ENCODE measurements at places on chromosomes 12 and 14.

GRCh38 chr12:89101440-89101839 is 250.9 kb downstream of the DUSP6 start:
- DNase-seq, result no peak

GRCh38 chr14:24576182-24576581 is at the start of gene CTSG:
CTSG (minus strand) TSS chr14:24576250; CDS start chr14:24576223, 27 bp downstream.
- DNase-seq, result no peak

- DNase-seq, result peak; percentile 54
Measured at GRCh38 chr12:15522574-15523187, 200.4 kb downstream of the PTPRO start.

- no peak for DNase-seq
Measured at GRCh38 chr12:105831372-105831771, 307.4 kb downstream of the NUAK1 start.

GRCh38 chr12:101567918-101568317 is 26.9 kb upstream of the MYBPC1 start:
- no peak for DNase-seq

DNA sequence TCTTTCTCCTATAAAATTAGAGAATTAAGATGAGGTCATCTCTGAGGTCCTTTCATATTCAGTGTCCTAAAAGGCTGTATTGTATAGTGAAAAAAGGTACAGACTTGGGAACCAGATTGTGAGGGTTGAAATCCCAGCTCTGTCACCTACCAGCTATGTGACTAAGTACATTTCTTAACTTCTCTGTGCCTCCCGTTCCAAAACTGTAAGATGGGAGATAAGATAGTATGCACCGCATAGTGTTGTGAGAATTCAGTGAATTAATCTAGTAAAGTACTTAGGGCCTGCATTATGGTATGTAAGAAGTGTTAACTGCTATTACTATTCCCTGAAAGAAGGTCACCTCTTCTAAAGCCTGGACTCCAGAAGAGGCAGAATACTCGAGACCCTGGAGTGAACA is 60.6 kb downstream of the GNG2 start:
- DNase-seq, result no peak

- no peak for DNase-seq
Measured at GRCh38 chr14:103001226-103001625, 56.1 kb downstream of the CDC42BPB start.

DNA sequence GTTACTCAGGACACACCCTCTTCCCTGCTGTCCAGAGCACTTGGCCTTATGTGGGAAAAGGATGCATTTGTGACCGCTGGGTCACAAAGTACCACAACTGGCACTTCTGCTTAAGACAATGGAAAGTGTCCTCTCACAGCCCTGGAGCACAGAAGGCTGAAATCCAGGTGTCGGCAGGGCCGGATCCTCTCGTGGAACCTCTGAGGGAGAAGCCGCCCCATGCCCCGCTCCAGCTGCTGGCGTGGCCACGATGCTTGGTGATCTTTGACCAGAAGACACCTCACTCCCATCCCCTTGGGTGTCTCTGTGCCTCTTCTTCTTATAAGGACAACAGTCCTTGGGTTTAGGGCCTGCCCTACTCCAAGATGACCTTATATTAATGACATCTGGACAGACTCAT is 157.0 kb downstream of the PIWIL1 start:
- DNase-seq, result no peak

DNA sequence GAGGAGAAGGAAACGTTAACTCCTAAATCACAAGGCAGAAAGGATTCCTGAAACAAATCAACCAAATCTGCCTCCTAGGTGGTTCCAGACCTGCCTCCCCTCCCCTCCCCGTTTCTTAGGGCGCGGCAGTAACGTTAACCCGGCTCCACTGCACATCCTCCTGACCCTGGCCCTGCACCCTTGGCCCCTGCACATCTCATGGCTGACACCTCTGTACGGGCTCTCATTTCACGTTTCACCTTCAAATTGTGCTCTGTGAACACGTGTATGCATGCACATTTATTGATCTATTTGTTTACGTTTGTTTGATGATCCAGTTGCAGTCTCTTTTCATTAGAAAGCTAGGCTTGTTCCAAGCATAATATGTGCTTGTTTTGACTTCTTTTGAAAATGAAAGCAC is 358.1 kb downstream of the ADGRD1 start:
- DNase-seq, result no peak

DNA sequence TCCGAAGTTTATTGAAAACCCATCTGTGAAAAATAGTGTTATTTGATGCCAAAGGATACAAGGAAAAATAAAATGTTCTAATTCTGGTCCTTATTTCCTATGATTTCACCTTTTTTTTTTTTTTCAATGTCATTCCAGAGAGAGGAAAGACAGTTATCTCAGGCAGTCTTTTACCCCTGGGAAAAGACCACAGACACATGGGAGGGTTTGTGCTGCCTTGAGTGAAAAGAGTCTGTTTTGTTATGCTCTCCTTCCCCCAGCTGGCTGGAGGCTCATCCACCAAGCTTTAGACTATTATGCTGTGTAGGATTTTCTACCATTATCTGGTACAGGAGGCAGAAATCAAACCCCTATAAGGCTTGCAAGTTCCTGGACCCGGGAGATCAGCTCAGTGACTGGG is 151.8 kb downstream of the CRADD start:
- DNase-seq, result no peak

GRCh38 chr12:126819554-126819953 is 1447.4 kb upstream of the TMEM132C start:
- no peak for DNase-seq

- DNase-seq, result no peak
Measured at GRCh38 chr14:75226755-75227544, 50.5 kb upstream of the TMED10 start.

- DNase-seq, result peak; percentile 98
Measured at GRCh38 chr12:114894076-114894475, 210.1 kb upstream of the TBX3 start.

DNA sequence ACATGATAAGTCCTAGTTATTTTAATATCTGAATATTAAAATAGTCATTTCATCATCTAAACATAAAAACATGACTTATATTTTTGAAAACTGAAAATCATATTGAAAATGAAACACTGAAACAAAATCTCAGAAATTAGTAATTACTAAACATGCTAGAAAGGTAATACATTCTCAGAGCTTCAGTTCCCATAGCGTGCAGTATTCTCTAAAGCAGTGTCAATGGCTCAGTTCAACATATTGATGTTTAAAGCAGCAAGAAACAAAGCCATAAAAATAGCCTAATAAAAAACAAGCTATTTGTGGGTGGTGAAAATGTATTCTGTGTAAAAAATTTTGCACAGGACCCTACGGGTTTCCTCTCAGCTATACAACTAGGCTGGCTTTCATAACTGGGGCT is 1337.4 kb downstream of the FSCB start:
- no peak for DNase-seq

DNA sequence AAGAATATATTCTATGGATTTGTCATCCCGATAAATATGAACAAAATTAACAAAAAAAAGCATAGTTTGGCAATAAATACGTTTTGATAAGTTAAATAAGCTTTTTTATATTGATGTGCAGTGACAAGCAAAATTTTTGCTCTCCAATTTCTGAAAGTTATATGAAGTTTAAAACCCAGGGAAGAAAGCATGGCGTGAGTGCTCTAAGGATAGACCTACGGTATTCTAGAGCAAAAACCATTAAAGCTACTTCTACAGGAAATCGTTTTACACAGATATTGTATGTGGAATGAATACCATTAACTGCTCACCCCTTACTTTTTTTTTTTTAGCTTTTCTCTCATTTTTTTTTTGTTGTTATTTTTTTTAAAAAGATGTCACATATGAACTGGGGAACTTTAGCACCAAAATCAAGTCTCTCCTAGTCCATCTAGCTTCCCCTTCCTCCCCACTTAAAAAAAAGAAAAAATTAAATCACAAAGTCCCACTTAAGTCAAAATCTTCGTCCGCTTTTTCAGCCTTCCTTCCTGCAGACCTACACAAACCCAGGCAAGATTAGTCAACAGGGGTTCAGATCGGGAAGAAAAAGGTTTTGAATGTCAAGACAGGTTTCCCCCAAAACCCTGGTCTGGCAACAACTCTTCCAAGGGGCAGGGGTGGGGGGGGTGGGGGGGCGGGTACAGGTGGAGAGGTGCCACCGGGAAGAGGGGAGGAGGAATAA is 4.4 kb downstream of the ZFP36L1 start:
- no peak for DNase-seq

DNA sequence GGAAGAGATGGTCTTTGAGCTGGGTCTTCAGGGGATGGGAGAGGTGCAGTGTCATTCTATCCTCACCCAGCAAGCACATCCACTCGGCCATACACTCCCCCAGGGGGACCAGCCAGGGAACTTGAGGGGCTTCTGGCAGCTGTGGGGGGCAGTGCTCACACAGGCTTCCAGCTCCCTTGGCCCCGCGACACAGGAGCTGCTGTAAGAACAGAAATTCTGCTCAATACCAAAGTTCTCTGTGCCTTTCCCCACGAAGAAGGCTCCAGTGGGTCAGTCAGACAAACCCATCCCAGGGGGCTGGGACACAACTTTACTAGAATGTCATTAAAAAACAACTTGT is 289.1 kb upstream of the RTL1 start:
- no peak for DNase-seq

DNA sequence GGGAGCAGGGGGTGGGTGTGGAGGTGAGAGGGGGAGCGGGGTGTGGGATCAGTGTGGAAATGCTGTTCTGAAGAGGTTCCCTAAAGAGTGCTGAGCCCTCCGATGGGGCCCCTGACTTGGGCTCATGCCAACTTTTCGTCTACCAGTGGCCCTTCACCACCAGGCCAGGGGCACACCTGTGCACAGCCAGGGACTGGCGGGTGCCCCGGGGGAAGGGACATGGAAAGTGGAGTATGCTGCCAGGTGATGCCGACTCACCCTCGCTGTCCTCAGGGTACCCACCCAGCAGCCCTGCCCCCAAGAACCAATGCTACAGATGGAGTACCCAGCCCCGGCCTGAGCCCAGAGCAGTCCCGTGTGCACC is 26.2 kb downstream of the AMN start:
- no peak for DNase-seq

- DNase-seq, result no peak
Measured at GRCh38 chr12:7175493-7175892, 14.0 kb upstream of the PEX5 start.

DNA sequence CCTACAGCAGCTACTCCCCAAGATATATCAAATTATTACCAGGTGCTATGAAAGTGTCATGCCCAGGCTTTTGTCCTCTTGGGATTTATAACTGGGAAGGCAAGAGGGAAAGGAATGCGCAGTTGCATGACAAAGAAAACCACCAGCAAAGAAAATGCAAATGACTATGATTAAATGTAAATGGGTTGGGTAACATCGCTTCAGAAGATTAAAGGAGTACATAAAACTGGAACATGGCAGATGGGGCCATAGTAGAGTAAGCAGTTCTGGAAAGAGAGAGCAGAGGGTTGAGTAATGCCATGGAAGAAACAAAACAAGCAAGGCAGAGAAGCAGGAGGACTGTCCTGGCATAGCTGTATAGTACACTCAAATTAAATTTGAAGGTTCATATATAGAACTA is 493.1 kb downstream of the NOVA1 start:
- no peak for DNase-seq

DNA sequence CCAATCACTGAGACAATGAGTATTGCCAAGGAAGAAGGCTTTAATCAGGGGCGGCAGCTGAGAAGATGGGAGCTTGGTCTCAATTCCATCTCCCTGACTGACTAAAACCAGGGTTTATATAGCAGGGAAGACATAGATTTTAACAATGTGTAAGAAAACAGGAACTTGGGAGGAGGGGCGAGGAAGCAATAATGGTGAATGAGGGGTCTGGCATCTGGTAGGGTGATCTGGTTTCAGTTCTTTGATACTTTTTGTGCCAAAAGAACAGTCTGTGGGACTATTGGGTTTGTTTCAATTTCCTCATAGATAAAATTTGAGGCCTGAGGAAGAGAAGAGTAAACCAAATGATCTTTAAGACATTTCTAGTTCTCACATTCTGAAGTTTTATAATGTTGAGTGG is 49.2 kb downstream of the FUT8 start:
- DNase-seq, result no peak

DNA sequence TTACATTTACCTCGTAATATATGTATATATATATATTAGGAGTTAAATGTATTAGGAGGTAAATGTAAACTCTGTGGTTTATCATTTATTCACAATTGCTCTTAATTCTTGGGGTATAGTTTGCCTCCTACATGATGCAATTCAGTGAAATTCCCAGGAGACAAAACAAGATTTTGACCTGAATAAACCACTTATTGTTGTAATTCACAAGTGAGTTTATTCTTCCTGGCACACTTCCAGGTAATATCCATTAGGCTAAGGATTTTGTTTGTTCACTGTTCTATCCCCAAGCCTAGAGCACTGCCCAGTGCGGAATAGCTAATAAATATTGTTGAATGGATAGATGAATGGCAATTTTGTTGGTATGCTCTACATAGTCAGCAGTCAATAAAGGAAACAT is 3.0 kb downstream of the SMIM10L1 start:
- DNase-seq, result peak; percentile 70

- no peak for DNase-seq
Measured at GRCh38 chr14:38528582-38528981, 272.7 kb upstream of the CLEC14A start.

DNA sequence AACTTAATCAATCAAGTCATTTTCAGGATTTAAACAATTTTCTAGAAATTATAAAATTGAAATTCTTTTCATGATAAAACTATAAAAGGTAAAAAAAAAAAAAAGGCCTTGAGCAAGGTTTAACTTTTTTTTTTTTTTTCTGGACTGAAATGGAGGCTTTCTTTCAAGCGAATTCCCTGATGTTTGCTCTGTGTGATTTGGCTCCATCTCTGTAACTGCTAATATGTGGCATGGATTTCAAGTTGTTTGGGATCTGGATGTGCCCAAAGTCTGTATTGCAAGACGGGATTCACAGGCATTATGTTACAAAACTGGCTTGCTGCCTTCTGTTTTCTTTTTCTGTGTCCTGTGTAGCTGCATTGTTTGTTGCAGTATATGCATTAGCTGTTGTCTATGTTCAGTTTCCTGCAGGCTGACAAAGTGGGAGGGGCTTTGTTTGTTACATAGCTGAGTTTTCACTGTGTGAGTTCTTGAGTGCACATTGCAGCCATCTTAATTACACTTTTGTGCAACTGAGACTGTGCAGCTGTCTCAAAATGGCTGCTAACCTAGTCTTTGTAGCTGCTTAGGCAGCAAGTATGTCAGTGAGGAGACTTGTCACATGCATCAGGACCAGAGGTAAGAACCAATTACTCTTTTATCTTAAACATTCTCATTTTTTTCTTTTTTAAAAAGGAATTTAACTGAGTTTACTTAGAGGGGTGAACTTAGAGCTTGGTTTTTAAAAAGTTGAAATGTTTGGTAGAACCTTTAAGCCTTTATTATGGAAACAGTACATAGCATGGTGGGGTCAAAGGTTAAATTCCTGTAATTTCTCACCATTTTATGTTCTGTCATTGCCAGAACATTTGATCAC is 19.5 kb downstream of the ATF7IP start:
- DNase-seq, result no peak

GRCh38 chr12:46187023-46187422 is 81.8 kb downstream of the SLC38A1 start:
- DNase-seq, result no peak

- no peak for DNase-seq
Measured at GRCh38 chr14:20377171-20377570, 33.7 kb downstream of the PARP2 start.

All from NCI-H748 treated with DMSO at 0.1 percent for 48 hours (cell line).